ENCODE measurements at places on chromosomes 7 and 10. TPM values are rescaled to one million over a fixed set of nuclear protein-coding genes. Genes with fewer than 3 reads are reported as not detected.

Gene WASL
- 16.4 TPM for total RNA-seq

Gene WNT16
- total RNA-seq, result not detected

Gene FGFBP3
- total RNA-seq, result 0.43 TPM

Gene GIMAP8
- total RNA-seq, result 241 TPM

Gene CLDN15
- total RNA-seq, result 2.1 TPM

Measured in dermis lymphatic vessel endothelial cell (primary cell).